ENCODE measurements at places on chromosomes 6 and 20.

- no peak for DNase-seq
Observed at GRCh38 chr6:133312006-133312405, 70.8 kb downstream of the EYA4 start.

DNA sequence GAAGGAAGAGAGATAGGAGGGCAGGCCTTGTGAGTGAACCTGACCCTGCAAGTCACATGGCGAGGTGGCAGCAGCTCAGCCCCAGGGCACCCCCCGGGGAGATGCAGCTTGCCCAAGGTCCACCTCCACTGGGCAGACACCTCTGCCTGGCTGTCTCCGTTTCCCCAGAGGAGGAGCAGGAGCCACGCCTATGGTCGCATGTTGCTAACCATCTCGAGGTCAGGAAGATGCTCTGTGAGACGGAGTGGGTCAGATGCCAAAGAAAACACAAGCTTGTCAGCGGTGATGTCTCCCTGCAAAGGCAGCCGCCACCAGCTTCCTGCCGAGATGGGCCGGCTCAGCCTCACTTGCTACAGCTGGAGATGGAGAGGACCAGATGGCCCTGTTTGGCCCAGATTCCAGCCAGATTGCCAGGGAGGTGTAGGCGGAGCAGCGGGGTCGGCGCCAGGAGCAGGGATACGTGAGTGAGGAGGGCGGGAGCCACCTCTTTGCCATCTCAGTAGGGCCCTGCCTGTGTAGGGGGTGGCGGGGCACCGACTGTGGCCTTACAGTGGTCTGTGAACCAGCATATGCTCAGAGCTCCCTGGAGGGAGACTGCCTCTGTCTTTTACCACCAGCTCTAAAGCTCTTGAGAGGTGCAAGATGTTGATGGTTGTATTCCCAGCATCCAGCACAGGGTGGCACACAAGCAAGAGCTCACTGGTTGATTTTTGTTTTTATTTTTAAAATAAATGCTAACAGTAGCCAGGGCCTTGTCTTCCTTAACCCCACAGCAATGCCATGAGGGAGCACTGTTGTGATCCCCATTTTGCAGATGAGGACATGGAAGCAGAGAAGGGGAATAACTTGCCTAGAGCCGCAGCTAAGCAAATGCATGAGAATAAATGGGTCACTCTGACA is 42.9 kb upstream of the FAM83D start:
- DNase-seq = no peak

DNA sequence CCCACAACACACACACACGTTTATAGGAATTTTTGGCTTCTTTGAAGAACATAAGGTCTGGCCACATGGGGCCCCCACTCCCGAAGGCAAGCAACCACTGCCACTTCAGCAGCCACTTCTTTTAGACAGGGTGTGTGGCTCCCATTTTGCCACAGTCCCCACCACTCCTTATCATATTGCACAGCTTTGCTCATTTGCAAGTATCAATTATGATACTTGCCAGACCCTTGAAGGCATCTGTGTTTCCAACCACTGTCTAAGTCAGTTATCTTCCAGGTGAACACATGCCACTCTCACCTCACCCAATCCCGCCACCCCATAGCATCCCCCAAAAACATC is 73.1 kb downstream of the NOL4L start:
- no peak for DNase-seq

DNA sequence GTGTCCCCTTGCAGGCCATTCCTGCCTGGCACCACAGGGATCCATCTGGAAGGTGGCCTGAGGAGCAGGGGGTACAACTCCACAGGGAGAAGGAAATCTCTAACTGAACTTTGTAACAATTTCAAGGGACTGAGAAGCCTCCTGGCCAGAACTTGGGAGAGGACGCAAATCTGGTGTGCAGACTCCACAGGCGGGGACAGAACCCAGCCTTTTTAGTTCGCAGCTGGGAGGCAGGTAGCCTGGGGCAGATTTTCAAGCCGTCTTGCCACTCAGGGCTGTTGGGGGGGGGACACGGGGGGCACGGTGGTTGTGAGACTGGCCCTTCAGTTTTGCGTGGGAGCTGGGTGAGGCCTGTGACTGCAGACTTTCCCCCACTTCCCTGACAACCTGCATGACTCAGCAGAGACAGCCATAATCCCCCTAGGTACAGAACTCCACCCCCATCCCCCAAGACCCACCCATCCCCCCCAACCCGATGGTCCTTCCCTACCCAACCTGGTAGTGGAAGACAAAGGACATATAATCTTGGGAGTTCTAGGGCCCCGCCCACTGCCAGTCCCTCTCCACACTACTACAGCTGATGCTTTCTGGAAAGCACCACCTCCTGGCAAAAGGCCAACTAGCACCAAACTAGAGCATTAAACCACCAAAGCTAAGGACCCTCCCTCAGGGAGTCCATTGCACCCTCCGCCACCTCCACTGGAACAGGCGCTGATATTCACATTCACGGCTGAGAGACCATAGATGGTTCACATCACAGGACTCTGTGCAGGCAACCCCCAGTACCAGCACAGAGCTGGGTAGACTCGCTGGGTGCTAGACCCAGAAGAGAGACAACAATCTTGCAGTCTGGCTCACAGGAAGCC is 3.0 kb upstream of the HUS1B start:
- no peak for DNase-seq

DNA sequence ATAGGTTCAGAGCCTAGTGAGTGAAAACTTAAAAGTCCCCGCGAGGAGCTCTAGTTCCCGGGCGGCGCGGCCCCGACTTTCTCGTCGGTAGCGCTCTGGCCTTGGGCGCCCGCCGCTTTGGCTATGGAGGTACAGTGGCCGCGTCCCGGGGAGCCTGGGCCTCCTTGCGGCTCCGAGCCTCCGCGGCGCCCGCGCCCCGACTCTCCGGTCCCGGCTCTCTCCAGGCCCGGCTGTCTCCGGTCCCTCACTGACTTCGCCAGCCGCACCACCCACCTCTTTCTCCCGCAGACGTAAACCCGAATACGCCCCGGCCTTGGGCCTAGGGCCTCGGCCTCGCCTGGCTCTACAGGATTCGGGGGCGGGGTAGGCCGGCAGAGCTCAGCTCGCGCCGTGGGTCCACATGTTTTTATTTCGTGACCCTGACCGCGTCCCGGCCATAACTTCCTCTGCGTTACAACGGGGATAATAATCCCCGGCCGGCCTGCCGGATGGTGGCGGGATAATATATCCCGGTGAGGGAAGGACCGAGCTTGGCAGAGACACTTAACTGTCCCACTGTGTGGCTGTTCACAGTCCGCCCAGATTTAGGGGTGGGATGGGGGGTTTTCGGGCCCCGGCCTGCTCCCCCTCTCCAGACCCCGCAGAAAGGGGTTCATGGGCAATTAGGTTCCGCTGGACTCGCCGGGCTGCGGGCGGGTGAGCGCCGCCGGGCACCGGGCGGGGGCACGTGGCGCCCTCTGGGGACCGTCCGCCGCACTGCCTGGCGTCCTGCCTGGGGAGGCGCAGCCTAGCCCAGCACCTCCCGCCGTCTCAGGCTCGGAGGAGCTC is 10.0 kb upstream of the TBX18 start:
- DNase-seq = no peak

DNA sequence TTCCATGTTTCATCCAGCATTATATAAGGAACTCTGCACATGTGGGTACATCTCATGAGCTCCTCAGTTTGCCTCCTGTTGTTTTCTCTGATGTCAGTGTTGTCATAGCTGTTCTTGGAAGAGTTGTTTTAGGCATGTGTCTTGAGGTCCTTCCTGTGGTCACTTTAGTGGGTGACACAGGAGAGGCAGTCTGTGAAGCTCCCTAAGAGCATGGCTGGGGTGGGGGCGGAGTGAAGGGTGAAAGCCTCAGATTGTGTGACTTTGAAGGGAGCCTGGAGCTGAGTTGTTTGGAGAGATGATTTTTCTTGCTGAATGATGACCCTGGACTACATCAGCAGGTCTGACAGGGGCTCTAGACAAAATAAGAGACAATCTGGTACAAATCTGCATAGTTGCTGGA is 37.7 kb downstream of the PPP1R14C start:
- DNase-seq = no peak

GRCh38 chr20:52682237-52682636 is 289.9 kb upstream of the TSHZ2 start:
- peak; percentile 28 for DNase-seq

- DNase-seq = no peak
Observed at GRCh38 chr6:84718038-84718955, 46.1 kb downstream of the TBX18 start.
